Transverse colon (tissue), 4 donors: ENCODE measurements at places on chromosomes 5 and 9. TPM values are rescaled to one million over a fixed set of nuclear protein-coding genes. Genes with fewer than 3 reads are reported as not detected.

DNA sequence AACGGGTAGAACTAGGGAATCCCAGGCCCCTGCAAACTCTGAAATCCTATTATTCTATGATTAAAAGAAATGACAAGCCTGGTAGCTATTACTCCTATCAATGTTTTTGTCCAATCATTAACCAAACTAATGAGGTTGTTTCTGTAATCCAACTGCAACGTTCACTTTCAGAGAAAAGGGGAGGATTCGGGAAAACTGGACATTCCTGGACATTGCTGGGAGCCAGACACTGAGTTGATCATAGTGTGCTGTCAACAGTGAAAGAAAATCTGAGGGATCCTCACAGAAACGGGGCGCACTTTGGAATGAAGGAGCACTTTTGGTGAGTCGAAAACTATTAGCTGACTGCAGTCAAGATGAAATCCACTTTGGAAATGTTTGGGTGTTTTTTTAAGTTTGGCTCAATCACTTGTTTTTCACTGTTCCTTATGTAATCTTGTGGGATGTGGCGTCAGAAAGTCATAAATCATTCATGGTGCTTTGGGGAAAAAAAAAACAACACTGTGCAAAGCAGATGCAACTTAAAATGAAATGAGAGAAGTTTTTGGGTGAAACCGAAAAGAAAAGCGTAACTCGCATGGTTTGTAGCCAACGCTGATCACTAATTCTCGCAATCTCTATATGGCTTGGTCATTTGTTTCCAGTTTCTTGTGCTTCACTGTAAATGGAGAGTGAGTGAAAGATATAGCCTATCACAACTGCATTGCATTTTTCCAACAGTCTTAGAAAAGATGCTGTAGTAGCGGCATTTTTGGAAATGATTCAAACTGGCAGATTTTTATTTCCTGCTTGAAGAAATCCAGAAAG is 51.2 kb upstream of the ADRA1B start:
- H3K4me1 ChIP-seq: no peaks in the 10 kb centered on the region
- no peak for DNase-seq
- H3K4me3 ChIP-seq: no peak overlapping the region
- H3K36me3 ChIP-seq: no peaks in the 10 kb centered on the region

The OR1B1 gene
- total RNA-seq: not detected

The DMRT2 gene
- 3.0 TPM for total RNA-seq

- H3K27ac ChIP-seq: no peak overlapping the region
- no peaks in the 10 kb centered on the region for H3K27me3 ChIP-seq
- no peaks in the 10 kb centered on the region for H3K36me3 ChIP-seq
- DNase-seq: no peak
These were observed 64.9 kb upstream of the IL12B start for GRCh38 chr5:159395202-159395601.

GRCh38 chr5:111628901-111629300 is 116.6 kb upstream of the STARD4 start:
- no peaks in the 10 kb centered on the region for H3K4me1 ChIP-seq
- H3K27ac ChIP-seq: no peak overlapping the region
- H3K36me3 ChIP-seq: no peaks in the 10 kb centered on the region
- no peak for DNase-seq
- no peak overlapping the region for H3K4me3 ChIP-seq
- H3K27me3 ChIP-seq: no peaks in the 10 kb centered on the region

The IL3 gene
- not detected for total RNA-seq

The C9orf50 gene
- not detected for total RNA-seq

GRCh38 chr5:53643445-53643844 is 83.0 kb downstream of the NDUFS4 start:
- DNase-seq: no peak
- no peaks in the 10 kb centered on the region for H3K27me3 ChIP-seq
- peaks cover 12% of the 10 kb centered on the region for H3K4me1 ChIP-seq
- H3K4me3 ChIP-seq: no peak overlapping the region
- H3K27ac ChIP-seq: no peak overlapping the region

DNA sequence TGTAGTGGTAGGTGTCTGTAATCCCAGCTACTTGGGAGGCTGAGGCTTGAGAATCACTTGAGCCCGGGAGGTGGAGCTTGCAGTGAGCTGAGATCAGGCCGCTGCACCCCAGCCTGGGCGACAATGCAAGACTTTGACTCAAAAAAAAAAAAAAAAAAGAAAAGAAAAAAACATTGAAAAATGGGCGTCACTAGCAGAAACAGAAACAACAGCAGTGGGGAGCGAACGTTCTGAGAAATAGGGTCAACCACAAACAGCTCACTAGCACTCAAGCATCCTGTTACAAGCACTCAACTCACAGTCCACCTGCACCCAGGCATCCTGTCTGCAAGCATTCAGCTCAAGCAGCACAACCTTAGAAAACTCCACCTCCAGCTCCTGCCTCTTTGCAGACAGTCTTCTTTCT is 17.2 kb downstream of the TRIM14 start:
- no peak overlapping the region for H3K4me3 ChIP-seq
- H3K36me3 ChIP-seq: peaks cover 7% of the 10 kb centered on the region
- H3K27me3 ChIP-seq: no peaks in the 10 kb centered on the region
- H3K4me1 ChIP-seq: peaks cover 3% of the 10 kb centered on the region
- peak overlapping the region; percentile 74 for H3K27ac ChIP-seq

The HTR1A gene
- not detected for total RNA-seq
